ENCODE measurements at places on chromosomes 4 and X. TPM values are rescaled to one million over a fixed set of nuclear protein-coding genes. Genes with fewer than 3 reads are reported as not detected.

APBB2 gene
- 90.2 TPM for total RNA-seq

PHOX2B gene
- total RNA-seq, result not detected

TRIM61 gene
- total RNA-seq, result 2.5 TPM

F8A2 gene
- total RNA-seq, result not detected

RIPPLY1 gene
- total RNA-seq, result not detected

COL4A6 gene
- 16.4 TPM for total RNA-seq

BEX3 gene
- 308 TPM for total RNA-seq

P2RY8 gene
- not detected for total RNA-seq

DCLK2 gene
- 1.8 TPM for total RNA-seq

MAGEC3 gene
- total RNA-seq, result not detected

SPANXA1 gene
- not detected for total RNA-seq

UGT2A3 gene
- not detected for total RNA-seq

UGT2B15 gene
- total RNA-seq, result not detected

STEEP1 gene
- 16.4 TPM for total RNA-seq

EGFL6 gene
- total RNA-seq, result not detected

MAGIX gene
- 3.4 TPM for total RNA-seq

CWH43 gene
- total RNA-seq, result not detected

DMP1 gene
- not detected for total RNA-seq

USP17L24 gene
- not detected for total RNA-seq

NKX3-2 gene
- 0.48 TPM for total RNA-seq

HEPH gene
- total RNA-seq, result 8.5 TPM

ASMT gene
- total RNA-seq, result not detected

ADH1B gene
- total RNA-seq, result 0.65 TPM

CRMP1 gene
- 16.0 TPM for total RNA-seq

ARHGEF6 gene
- 4.0 TPM for total RNA-seq

NPY5R gene
- not detected for total RNA-seq

RAB9B gene
- not detected for total RNA-seq

MAOA gene
- total RNA-seq, result 12.5 TPM

ETDA gene
- total RNA-seq, result not detected

HGFAC gene
- total RNA-seq, result 0.32 TPM

S100P gene
- not detected for total RNA-seq

SPATA4 gene
- 0.13 TPM for total RNA-seq

MAGEC2 gene
- total RNA-seq, result not detected

MAGEC1 gene
- not detected for total RNA-seq

FHDC1 gene
- total RNA-seq, result 0.16 TPM

SLC30A9 gene
- total RNA-seq, result 48.1 TPM

ITIH6 gene
- total RNA-seq, result not detected

MAGEB2 gene
- not detected for total RNA-seq

VSIG1 gene
- 0.32 TPM for total RNA-seq

RAB9A gene
- total RNA-seq, result 38.9 TPM

MAGEA3 gene
- not detected for total RNA-seq

TTC29 gene
- 0.26 TPM for total RNA-seq

GATA1 gene
- not detected for total RNA-seq

RHOH gene
- total RNA-seq, result under 0.01 TPM

FREM3 gene
- total RNA-seq, result not detected

RAB33A gene
- not detected for total RNA-seq

IRF2 gene
- total RNA-seq, result 20.6 TPM

All from epithelial cell of alveolus of lung (primary cell).